ENCODE measurements at places on chromosomes 5 and 9. TPM values are rescaled to one million over a fixed set of nuclear protein-coding genes. Genes with fewer than 3 reads are reported as not detected.

- H3K27ac ChIP-seq, result peak overlapping the region; percentile 71
- H3K27me3 ChIP-seq, result peaks cover 33% of the 10 kb centered on the region
- peaks cover 36% of the 10 kb centered on the region for H3K4me1 ChIP-seq
- H3K36me3 ChIP-seq, result no peaks in the 10 kb centered on the region
- H3K4me3 ChIP-seq, result no peak overlapping the region
Observed at GRCh38 chr9:130936285-130937117, 2.5 kb downstream of the FIBCD1 start.

DNA sequence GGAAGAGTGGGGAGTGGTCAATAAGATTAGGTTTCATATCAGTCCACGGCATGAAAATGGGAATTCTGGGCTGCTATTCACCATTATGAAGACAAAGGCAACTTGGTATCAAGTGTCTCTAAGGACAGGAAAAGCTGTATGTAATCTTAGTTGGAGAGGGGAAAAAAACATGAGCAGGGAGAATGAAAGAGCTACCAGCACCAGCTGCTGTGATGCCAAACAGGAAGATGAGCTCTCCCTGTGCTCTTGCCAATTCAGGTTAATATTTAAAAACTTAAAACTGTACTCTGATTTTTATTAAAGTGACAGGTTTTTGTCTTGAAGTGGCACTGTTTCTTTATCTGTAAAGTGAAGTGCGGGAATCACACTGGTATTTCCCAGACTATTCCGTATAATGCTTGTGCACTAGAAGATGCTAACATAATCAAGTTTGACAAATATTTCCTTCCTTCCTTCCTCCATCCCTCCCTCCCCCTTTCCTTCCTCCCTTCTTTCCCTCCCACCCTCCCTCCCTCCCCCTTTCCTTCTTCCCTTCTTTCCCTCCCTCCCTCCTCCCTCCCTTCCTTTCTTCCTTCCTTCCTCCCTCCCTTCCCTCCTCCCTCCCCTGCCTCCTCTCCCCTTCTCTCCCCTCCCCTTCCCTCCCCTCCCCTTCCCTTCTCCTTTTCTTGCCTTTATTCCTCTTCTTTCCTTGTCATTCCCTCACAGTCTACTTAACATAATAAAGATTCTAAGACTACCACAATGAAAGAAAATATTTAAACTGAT is 1383.0 kb upstream of the C9orf72 start:
- no peaks in the 10 kb centered on the region for H3K27me3 ChIP-seq
- no peak overlapping the region for H3K27ac ChIP-seq
- no peaks in the 10 kb centered on the region for H3K36me3 ChIP-seq
- H3K4me1 ChIP-seq, result no peaks in the 10 kb centered on the region

DNA sequence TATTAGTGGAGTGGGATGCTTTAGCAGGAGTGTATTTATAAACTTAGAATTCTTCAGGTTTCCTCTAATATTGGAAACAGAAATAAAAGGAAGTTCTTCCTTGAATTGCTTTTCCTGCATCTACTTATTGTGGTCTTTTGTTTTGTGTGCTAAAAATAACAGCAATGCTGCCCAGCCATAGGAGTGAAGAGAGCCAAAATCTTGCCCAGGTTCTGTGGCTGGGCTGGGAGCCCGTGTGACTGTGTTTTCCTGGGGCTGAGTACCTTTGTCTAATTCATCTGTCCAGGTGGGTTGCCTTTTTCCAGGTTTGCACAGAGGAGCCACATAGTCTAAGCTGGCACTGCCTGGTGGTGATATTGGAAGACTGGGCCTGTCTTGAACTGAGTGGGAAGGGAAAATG is 179.7 kb upstream of the ADAMTSL1 start:
- H3K27me3 ChIP-seq, result no peaks in the 10 kb centered on the region
- H3K4me3 ChIP-seq, result no peak overlapping the region
- no peak overlapping the region for H3K27ac ChIP-seq
- no peaks in the 10 kb centered on the region for H3K4me1 ChIP-seq

The BRD3 gene
- 41.9 TPM for total RNA-seq

DNA sequence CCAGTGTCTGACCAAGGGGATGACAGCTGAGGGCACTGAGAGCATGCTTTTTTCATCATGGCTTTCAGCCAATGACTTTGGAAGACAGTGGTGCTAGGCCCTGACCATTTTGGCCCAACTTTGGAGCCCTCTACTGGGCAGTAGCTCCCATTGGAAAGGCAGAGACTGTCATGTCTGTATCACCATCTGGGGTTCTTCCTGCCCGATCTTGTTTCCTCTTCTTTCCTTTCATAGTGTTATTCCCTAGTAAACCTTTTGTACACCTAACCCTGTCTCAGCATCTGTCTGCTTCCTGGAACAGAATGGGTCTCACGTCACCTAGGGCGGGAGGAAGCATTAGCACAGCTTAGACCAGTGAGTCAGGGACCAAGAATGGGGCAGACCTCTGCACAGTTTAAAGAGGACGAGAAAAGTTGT is 97.4 kb upstream of the MAST4 start:
- DNase-seq, result no peak
- H3K4me1 ChIP-seq, result no peaks in the 10 kb centered on the region
- H3K27me3 ChIP-seq, result no peaks in the 10 kb centered on the region
- H3K4me3 ChIP-seq, result no peak overlapping the region

- no peak overlapping the region for H3K4me3 ChIP-seq
- no peaks in the 10 kb centered on the region for H3K27me3 ChIP-seq
- no peaks in the 10 kb centered on the region for H3K36me3 ChIP-seq
- DNase-seq, result no peak
Observed at GRCh38 chr9:8564960-8565359, 765.4 kb upstream of the DMAC1 start.
